ENCODE measurements at places on chromosomes 11 and 22.
A peak's percentile ranks its signal among the peaks of the same experiment; 100 is the strongest.

DNA sequence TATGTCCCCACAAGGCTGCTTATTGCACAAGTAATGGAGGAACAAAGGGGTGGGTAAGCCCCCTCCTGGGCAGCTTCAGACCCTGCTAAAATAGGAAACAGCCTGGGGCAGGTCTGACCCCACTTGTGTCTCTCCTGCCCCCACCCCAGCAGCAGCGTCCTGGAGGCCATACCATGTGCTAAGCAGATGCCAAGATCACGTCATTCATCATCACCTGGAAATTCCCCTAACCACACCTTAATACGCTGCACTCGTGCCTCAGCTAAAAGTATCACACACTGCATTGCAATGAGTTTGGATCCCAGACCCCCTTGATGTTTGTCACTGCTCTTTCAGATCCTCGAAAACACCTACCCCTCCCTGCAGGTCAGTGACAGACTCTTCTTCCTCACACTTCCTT, 27.8 kb upstream of the GGTLC2 start:
- no peak for DNase-seq

DNA sequence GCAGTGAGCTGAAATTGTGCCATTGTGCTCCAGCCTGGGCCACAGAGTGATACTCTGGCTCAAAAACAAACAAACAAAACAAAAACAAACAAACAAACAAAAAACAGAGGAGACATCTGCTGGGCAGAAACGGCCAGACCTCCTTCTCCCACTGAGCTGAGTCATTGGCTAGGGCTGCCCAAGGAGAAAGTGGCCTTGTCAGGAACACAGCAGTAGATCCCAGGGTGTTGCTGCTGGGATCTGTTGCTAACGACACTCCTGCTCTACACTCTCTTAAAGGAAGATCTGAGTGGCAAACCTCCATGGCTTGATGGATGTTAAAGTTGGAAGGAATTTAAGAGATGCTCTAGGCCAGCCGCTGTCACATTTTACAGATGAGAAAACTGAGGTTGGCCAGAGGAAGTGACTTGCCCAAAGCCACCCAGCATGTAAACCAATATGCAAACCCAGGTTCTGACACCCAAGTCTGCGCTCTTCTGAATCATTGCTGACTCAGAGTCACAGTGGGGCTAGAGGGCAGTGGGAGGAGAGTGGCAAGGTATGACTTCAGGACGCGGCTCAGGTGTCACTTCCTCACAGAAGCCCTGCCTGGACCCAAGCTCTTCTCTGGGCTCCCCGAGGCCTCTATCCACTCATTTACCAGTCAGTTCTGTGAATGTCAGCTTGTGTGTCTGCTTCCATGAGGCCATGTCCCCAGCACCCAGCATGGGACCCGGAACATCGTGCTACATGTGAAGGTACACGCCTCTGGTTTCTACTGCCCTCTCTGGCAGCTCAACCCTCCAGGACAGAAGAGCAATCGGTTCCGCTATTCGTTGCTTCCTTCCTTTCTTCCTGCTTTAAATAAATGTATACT, 11.3 kb upstream of the GDPD5 start:
- no peak for DNase-seq

- DNase-seq = no peak
These were observed 940 bp upstream of the C11orf91 start for GRCh38 chr11:33701302-33702230.

DNA sequence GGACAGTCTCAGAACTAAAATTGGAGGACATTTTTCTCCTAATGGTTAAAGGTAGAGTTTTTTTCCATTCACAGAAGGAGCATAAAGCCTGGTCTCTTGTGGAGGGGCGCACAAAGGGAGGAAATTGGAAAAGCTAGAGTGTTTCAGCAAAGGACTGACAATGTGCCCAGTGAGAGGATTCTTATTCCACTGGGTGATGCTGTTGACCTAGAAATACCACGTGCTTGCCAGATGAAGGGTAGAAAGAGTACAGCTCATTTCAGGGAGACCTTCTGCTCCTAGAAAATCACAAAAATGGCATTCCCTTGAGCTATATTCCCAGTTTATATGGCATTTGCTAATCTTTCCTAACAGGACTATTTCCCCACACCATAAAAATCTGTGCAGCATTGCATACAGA, 21.1 kb downstream of the MS4A6E start:
- DNase-seq = no peak

- DNase-seq = peak; percentile 60
These were observed 1.2 kb downstream of the PHLDB1 start for GRCh38 chr11:118608360-118609227.

GRCh38 chr22:22720201-22720723, 75.8 kb downstream of the GGTLC2 start:
- DNase-seq = no peak

- DNase-seq = no peak
These were observed 690 bp downstream of the CSNK1E start for GRCh38 chr22:38316364-38317121.

DNA sequence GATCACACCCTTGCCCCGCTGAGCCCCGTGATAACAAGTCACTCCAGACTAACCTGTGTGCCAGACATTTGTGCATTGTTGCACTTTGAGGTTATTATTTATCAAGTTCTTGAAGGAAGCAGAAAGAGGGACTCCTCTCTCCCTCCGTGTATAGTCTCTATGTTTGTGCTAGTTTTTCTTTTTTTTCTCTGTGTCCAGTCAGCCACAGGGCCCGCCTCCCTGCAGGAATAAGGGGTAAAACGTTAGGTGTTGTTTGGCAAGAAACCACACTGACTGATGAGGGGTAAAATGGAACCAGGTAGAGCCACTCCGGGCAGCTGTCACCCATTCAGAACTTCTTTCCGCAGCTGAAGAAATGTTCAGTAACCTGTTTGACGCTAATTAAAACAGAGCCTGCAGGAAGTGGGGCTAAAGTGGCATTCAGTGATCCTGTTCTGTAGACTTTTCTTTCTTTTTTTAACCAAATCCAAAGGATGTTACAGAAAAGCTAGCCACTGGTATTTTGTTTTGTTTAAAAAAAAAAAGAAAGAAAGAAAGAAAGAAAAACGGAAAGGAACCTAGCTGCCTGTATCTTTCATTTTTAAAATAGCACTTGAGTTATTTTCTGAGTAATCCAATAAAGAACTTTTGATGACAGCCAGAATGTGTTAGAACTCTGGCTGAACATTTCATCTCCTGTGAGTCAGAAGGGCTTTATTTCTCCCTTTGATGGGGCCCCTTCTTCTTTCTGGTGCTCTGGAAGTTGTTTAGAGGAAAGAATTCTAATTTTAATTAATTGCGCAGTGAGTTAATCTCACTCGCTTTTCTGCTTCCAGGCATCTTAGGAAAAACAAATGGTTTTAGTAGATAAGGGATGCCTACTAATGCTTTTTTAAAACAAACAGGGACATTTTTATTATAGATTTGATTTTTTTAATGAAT, 58.2 kb downstream of the COMMD9 start:
- no peak for DNase-seq

GRCh38 chr11:96624126-96624525, 234.3 kb downstream of the JRKL start:
- no peak for DNase-seq

DNA sequence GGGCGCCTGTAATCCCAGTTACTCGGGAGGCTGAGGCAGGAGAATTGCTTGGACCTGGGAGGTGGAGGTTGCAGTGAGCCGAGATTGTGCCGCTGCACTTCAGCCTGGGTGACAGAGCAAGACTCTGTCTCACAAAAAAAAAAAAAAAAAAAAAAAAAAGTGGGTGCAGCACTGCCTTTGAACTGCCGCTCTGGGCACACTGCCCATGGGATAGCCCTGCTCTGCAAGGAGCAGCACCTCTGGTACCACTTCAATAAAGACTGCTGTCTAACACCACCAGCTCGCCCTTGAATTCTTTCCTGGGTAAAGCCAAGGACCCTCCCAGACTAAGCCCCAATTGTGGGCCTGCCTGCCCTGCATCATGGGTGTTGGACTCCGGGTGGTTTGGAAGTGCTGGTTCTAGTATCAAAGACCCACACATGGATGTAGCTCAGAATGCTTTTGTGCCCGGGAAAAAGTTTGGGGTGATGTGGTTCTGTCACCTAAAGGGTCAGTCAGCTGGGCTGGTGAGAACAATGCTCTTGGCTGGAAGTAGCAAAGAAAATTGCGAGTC, 444.3 kb downstream of the TBC1D22A start:
- no peak for DNase-seq

GRCh38 chr11:125916683-125917347, 12.5 kb downstream of the DDX25 start:
- DNase-seq = no peak

GRCh38 chr11:131385763-131386390, 15.5 kb downstream of the NTM start:
- no peak for DNase-seq

GRCh38 chr22:31893460-31893859, 50.9 kb upstream of the YWHAH start:
- DNase-seq = no peak

GRCh38 chr11:116379185-116379828, 393.5 kb downstream of the BUD13 start:
- no peak for DNase-seq

DNA sequence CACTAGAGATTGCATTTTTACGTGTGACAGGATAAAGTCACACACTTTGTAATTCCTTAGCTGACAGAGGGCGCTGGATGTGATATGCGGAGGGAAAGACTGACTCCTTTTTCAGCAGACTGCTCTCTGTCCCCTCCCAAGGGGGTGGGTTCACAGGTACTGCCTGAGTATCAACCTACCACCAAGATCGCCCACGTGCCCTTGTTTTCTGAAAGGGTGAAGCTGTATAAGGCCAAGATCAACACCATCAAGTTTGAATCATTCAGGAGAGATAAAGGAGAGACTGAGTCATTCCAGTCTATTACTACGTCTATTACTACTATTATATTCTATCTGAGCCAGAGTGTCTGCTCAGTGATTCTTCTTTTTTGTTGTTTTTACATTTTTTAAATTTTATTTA, 30.7 kb downstream of the BUD13 start:
- no peak for DNase-seq

DNA sequence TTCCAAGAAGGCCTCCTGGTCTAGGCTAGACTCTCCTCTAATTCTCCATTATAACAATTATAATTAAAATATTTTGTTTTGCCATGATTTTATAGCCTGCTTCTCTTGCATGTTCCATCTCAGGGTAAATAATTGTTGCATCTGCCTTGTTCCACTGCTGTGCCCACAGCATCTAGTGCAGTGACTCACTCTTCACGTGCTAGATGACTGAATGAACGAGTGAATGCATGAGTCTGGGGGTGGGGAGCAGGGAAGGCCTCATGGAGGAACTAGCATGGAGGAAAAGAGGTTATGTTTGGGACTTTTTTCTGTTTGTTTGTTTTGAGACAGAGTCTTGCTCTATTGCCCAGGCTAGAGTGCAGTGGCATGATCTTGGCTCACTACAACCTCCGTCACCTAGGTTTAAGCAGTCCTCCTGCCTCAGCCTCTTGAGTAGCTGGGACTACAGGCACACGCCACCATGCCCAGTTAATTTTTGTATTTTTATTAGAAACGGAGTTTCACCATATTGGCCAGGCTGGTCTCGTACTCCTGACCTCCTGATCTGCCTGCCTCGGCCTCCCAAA, 5.2 kb upstream of the OAF start:
- DNase-seq = no peak

DNA sequence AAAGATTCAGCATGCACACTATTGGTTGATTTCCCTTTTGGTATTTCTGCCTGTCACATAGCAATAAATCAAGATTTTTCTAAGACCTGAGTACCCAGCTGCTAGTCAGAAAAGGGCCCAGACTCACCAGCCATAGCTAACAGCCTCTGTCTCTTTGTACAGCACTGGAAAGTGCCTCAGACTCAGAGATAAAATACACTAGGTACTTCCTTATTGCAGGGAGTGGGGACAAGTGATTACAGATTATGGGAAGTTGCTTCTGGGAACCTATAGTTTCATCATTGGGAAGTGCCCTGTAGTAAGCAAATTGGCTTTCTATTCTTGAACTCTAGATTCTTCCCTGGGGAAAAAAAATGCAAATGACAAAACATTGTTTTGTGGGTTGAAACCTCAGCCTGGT, at the start of gene CASP5:
TSS of gene CASP5 (minus strand) at position 166 of the 400 bp plus-strand sequence. CDS start at position 134, 32 bp downstream.
- DNase-seq = no peak

DNA sequence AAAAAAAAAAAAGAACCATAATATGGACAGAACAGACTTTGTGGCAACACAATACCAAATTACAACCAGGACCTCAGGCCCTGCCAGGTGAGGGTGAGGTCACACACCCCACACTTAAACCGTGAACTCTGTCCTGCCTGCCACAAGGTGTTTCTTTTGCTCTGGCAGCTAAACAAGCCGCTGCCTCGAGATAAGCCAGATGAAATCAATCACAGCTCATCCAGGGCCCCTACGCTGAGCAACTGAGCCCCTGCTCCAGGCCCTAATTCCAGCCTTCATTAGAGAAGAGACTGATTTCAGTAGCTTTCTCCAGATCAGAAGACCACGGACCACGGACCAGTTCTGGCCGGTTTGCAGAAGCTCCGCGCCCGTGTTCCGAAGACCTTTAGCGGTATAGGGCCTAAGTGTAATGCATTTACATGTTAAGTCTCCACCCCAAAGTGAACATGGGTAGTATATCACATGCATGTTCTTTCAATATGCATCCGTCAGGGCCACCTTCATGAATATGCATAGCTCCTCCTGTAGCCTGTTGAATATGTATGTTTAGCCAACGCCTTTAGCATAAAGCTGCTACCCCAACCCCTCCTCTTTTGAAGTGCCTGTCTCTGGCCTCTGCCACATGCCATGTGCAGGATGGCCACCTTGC, 14.8 kb upstream of the RAC2 start:
- DNase-seq = no peak

GRCh38 chr11:74927496-74927895, 21.4 kb downstream of the XRRA1 start:
- DNase-seq = no peak

- no peak for DNase-seq
These were observed 19.2 kb upstream of the TMPRSS6 start for GRCh38 chr22:37128555-37129281.

DNA sequence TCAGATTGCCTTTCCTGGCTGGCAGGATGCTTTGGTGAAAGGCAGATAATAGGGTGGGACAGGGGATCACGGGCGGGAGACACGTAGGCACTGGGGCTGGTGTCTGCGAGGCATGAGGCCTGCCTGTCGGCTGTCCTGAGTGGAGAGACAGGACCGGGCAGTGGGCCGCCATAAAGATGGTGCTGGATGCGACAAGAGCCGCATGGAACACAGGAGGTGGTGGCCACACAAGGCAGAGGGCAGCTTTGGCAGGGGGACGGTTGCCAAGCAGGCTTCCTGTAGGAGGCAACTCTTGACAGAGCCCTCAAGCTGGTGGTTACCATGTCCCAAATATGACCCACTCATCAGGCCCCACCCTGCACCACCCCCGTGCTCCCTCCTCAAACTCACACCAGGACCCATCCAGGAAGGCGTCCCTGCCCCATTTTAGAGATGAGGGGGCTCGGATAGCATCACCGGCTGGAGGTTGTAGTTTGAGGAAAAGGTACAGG, 4.9 kb upstream of the PPARA start:
- no peak for DNase-seq

DNA sequence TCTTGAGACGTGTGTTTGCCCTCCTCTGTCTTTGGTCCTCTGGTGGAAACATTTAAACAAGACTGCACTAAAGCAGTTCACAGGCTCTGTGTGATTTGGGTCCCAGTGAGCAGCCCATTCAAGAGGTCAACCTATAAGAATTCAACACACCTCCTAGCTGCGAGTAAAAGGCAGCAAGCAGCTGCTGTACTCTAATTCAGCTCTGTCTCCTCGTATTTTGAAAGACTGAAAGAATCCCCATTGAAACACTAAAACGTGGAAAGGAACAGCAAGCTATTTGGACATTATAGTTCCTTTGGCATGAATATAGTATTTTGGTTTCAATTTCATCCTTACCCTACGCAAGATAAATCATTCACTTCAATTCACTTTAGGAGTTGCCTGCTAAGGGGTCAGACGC, 1046.7 kb downstream of the DLG2 start:
- no peak for DNase-seq

- no peak for DNase-seq
These were observed 35.7 kb downstream of the CYB5R2 start for GRCh38 chr11:7637447-7638157.

All from activated CD4-positive, alpha-beta T cell treated with anti-CD3 and anti-CD28 coated beads, Interleukin-2, amount 50 U/mL, for 24 hours (primary cell).